Activated naive CD4-positive, alpha-beta T cell treated with Interleukin-2 at 50 U/mL for 16 hours (primary cell): ENCODE measurements at places on chromosomes 4 and X.

- no peak for DNase-seq
Observed at GRCh38 chrX:11445540-11445939, 152.3 kb downstream of the AMELX start.

DNA sequence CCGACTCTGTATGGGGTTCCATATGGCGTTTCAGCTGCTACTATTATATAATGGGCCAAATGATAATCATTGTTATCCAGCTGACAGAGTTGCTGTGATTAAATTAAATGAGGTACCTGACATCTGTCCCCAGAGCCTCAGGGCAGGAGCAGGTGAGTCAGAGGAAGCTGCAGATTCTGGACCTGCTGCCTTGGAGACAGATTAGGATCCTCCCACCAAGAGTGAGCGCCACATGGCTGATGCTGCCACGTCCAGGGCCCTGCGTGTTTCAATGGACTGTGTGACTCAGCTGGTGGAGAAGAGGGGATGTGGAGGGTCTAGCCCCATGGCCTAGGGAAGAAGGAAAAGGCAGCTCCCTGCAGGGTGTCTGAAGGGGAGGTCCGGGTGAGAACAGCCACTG is 28.3 kb upstream of the UXT start:
- no peak for DNase-seq

- no peak for DNase-seq
Observed at GRCh38 chr4:123283371-123283895, 113.2 kb upstream of the SPRY1 start.

GRCh38 chrX:71191248-71191647 is 31.8 kb upstream of the GJB1 start:
- DNase-seq: no peak

DNA sequence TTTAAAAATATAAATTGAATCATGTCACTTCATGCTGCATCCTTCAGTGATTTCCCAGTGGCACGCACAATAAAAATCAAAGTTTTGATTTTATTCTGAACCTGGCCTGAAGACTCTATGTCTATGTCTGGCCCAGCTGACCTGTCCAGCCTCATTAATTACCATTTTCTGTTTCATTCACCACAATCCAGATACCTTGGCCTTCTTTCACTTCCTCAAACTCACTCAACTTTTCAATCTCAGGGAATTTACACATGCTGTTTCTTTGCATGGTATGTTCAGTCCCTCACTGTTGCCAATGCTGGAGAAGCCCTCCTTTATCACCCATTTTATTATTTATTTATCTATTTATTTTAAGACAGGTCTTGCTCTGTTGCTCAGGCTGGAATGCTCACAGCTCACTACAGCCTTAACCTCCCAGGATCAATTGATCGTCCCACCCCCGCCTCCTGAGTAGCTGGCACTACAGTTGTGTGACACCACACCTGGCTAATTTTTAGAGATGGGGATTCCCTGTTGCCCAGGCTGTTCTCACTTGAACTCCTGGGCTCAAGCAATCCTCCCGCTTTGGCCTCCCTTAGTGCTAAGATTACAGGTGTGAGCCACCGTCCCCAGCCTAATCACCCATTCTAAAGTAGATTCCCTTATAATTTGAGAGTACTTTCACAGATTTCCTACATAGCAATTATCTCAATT is 43.1 kb downstream of the ZGRF1 start:
- DNase-seq: no peak
